Stimulated activated CD8-positive, alpha-beta memory T cell treated with anti-CD3 and anti-CD28 coated beads, Interleukin-7, amount 100 ng/mL, for 1 hour (primary cell): ENCODE measurements at places on chromosomes 11 and 22.

GRCh38 chr11:69466039-69466438 lies 15.4 kb upstream of the LINC01488 start:
- DNase-seq, result no peak

DNA sequence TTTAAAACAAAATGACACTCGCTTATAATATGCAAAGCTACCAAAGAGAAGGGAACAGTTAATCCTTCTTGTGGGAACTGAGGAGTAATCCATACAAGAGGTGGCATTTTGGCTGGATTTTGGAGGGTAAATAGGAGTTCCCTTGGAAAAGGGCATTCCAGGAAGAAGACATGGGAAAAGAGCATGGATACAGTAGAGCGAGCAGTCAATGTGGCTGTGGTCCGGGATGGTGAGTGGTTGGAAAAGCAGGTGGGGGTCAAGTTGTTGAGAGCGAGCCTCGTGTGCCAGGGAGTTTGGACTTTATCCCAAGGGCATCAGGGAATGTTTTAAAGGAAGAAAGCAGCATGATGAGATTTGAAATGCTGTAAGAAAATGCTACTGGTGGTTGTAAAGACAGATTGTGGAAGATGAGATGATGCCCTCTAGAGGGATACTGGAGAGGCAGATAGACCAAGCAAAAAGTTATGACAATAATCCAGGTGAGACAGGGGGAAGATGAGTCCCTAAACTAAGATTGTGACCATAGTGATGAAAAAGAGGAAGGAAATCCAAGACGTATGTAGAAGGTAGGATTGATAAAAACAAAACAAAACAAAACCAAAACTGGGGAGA lies 3.8 kb upstream of the MMP7 start:
- DNase-seq, result no peak

DNA sequence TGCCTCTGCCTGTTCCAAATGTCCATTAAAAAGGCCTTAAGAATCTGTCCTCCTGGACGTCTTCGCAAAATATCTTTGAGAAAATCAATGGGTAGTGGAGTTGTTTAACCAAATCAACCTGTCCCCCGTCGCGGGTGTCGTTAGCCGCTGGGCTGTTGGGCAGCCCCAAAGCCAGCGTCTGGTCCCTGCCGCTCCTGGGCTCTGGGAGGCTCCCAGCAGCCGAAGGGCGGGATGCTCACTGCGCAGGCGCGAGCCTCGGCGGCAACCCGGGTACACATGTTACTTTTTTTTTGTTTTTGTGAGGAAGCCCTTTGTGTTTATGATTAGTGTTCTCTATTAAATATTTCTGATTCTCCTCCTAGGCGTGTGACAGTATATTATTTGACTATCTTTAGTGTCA lies 12.6 kb downstream of the MMP10 start:
- no peak for DNase-seq

DNA sequence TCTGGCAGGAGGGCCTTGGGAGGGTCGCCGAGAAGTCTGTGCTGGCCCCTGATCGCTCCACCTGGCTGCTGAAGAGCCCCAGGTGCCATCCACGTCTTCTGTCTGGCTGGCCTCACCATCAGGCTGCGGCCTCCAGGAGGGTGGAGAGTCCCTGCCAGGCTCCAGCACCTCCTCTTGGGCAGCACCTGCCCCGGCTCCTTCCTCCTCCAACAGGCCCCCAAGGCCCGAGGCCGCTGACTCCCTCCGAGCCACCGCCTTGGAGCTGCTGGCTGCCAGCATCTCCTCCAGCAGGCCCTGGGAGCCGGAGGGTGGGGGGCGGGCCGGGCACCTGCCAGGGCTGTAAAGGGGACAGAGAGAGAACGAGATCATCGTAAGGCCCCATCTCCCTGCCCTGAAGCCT lies 22.3 kb downstream of the TNKS1BP1 start:
- no peak for DNase-seq

DNA sequence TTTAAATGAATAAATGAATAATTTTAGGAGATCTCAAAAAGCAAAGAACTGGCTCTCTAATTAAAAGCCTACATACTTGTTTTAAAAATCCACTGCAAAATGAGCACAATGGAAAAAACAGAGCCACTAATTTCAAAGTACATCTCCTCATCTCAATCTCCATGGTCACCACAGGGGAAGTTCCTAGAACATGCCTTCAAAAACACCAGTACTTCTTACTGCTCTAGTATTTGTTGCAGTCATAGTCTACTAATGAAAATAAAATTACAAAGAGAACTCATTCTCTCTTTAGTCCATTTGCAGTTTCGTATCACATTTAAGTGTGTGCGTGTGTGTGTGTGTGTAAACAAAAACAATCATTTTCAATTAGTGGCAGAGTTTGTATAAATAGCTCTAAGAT lies 54.0 kb downstream of the PIK3C2A start:
- no peak for DNase-seq

- DNase-seq, result no peak
Observed at GRCh38 chr11:134686460-134687061, 274.5 kb upstream of the B3GAT1 start.

- DNase-seq, result no peak
Observed at GRCh38 chr11:66491315-66491935, 11.2 kb downstream of the DPP3 start.

DNA sequence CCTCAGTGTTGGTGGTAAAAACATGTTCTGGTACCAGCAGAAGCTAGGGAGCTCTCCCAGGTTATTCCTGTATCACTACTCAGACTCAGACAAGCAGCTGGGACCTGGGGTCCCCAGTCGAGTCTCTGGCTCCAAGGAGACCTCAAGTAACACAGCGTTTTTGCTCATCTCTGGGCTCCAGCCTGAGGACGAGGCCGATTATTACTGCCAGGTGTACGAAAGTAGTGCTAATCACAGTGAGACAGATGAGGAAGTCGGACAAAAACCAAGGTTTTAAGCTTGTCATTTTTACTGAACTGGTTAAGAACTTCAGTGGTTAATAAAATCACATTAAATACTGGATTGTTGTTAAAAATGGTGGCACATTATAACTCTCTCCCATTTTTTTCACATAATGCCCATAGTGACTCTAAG lies 42.6 kb upstream of the VPREB1 start:
- no peak for DNase-seq

GRCh38 chr11:45500451-45500850 lies 165.0 kb downstream of the CHST1 start:
- no peak for DNase-seq

- no peak for DNase-seq
Observed at GRCh38 chr11:21811572-21811971, 381.3 kb upstream of the ANO5 start.

- no peak for DNase-seq
Observed at GRCh38 chr11:99683933-99684332, 663.2 kb downstream of the CNTN5 start.

DNA sequence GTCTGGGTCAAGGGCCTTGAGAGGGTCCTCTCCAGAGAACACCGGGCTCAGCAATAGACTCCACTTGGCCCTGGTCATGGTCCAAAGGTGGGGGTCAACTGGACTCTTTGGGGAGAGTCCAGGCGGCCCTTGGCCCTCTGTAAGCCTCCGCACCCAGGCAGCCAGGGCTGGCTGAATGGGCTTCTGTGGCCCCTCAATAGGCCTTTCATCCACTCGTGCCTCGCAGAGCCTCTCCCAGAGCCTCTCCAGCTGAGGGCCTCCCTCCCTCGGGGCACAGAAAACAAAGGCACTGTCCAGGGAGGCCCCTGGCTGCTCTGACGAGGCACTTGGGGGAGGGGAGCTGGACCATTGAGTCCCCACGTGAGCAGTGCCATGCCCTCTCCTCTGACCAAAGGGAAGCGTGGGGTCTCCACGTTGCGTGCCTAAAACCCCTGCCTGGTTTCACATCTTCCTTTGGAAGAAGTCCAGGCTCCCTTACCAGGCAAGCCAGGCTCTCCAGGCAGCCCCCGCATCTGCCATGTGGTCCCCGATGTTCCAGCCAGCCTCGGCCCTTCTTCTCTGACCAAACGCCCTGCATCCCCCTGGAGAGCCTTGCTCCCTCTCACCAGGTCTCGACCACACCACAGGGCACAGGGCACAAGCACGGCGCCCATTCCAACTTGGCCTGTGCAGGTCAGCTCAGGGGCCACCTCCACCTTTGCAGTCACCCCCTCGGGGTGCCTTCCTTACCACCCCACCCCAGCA lies 15.5 kb downstream of the KIAA0930 start:
- no peak for DNase-seq

GRCh38 chr11:65432686-65433582 lies 10.3 kb downstream of the NEAT1 start:
- no peak for DNase-seq

GRCh38 chr11:36123336-36124101 lies 165.7 kb downstream of the COMMD9 start:
- no peak for DNase-seq

- no peak for DNase-seq
Observed at GRCh38 chr22:24550902-24551435, 4.0 kb downstream of the GUCD1 start.

GRCh38 chr22:47836957-47837356 lies 1074.5 kb downstream of the TBC1D22A start:
- DNase-seq, result no peak

DNA sequence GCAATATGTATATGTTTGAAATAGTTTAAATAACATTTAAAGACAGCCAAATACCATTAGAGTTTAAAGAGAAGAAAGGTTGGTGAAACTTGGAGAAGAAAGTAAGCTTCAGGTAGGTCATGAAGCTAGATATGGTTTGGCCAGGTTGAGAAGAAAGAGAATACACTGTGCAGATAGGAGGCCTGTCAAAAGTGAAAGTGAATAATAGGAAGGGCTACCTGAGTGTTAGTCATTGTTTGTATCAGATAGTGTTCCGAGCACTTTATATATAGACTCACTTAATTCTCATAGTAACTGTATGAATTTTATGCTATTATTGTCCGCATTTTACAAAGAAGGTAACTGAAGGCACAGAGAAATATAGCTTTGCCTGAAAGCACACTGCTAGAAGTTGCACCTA lies 56.9 kb downstream of the USP47 start:
- DNase-seq, result no peak

- DNase-seq, result no peak
Observed at GRCh38 chr11:73236854-73237253, 18.8 kb downstream of the P2RY2 start.

DNA sequence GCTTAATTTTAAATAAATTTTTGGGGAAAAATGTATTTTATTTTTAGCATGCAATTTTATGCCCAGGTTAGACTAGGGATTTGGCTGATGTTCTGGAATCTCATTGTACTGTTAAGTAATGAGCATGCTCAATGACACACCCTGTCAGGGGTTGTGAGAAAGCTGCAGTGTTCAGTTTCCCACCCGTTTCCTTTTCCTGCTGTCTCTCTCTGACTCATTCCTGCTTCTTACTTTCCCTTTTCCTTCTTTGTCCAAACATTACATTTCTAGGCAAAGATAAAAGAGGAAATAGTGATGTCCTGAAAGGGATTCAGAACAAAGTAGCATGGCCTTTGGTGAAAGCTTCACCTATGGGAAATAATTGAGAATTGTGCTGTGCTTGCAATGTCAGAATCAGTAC lies 22.7 kb downstream of the OOSP3 start:
- no peak for DNase-seq
